ENCODE measurements at places on chromosomes 11 and 22.

- no peak overlapping the region for H3K27ac ChIP-seq
- no peaks in the 10 kb centered on the region for H3K36me3 ChIP-seq
- H3K4me3 ChIP-seq, result no peak overlapping the region
- H3K4me1 ChIP-seq, result no peaks in the 10 kb centered on the region
- no peak for DNase-seq
Observed at GRCh38 chr11:82384308-82384707, 349.4 kb downstream of the FAM181B start.

DNA sequence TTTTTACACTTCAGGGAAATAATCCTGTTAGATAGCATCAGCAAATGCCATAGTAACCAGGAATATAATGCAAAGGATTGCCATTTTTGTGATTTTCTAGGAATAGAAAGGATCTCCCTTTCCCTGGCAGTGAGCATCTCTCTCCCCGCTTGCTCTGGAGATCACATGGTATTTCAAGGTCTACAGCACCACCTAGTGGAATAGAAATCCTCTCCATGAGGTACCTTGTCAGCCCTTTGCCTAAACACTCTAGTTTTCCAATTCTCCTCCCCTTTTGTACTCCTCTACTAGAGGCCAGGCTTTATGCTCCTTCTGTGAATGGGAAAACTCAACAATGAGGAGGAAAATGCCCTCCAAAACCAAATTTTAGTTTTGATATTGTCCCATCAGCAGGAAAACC lies 78.4 kb downstream of the XRRA1 start:
- H3K27me3 ChIP-seq, result no peaks in the 10 kb centered on the region
- H3K4me1 ChIP-seq, result no peaks in the 10 kb centered on the region
- H3K4me3 ChIP-seq, result no peak overlapping the region
- DNase-seq, result no peak

DNA sequence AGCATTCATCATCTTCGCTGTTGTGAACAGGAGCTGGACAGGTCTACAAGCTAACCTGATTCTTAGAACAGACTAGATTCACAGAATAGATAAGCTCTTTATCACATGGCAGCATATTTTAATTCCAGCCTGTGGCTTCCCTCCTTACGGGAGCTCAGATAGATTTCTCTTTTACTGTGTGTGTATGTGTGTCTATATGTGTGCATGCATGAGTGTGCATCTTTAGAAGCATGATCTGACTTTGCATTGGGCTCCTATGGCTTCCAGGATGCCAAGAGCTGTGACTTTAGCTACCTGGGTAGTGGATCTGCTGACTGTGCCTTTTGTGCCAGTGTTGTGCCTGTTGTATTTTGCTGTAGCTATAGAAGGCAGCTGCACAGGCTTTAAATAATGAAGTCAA lies 44.3 kb downstream of the ZNRF3 start:
- no peak overlapping the region for H3K27ac ChIP-seq
- H3K4me1 ChIP-seq, result peaks cover 20% of the 10 kb centered on the region
- no peak overlapping the region for H3K4me3 ChIP-seq
- no peaks in the 10 kb centered on the region for H3K36me3 ChIP-seq

DNA sequence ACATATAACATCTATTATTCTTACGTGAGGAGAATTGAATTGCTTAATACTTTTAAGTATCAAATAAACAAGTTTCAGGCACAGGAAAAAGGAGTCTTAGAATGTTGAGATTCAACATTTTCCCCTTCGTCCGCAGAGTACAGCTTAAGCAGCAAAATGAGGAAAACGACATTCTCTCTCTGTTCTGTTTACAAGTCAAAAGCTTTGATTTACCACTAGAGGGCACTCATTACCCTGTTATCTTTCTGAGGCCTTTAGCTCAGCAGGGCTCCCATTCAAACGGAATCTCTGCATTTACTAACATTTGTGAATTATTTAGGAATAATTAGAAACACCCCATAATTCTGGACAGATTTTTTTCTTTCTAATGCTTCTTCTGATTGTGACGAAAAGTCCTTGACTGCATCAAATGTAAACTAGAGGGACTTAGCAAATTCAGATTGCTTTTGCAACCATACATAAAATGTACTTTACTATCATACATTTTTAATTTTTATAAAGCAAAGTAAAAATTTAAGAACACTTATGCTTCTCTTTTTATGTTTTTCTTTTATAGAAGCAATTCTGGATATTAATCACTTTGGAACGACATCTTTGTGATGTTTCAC lies 75.0 kb downstream of the JRKL start:
- H3K36me3 ChIP-seq, result no peaks in the 10 kb centered on the region
- no peaks in the 10 kb centered on the region for H3K27me3 ChIP-seq
- no peaks in the 10 kb centered on the region for H3K4me1 ChIP-seq

DNA sequence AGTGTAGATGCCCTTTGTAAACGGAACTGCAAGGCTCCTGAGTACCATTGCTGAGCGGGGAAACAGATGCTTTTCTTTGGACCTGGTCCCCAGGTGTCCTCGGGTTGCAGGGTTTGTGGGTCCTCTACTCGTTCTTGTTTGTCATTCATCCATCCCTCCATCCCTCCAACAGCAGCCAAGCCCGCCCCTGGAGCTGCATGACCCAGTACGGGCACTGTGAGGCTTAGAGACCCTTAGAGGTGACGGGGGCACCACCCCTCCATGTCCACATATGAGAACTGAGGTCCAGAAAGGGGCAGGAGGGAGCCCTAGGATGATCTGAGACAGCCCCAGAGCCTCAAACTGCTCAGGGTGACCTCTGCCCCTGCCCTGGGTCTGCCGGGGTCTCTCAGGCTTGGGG lies 45.4 kb downstream of the WNT11 start:
- peaks cover 18% of the 10 kb centered on the region for H3K4me1 ChIP-seq
- H3K27ac ChIP-seq, result no peak overlapping the region

- no peak overlapping the region for H3K27ac ChIP-seq
- H3K27me3 ChIP-seq, result no peaks in the 10 kb centered on the region
- DNase-seq, result no peak
- no peak overlapping the region for H3K4me3 ChIP-seq
- H3K36me3 ChIP-seq, result no peaks in the 10 kb centered on the region
- no peaks in the 10 kb centered on the region for H3K4me1 ChIP-seq
Observed at GRCh38 chr11:94011478-94011877, 9.7 kb upstream of the HEPHL1 start.

DNA sequence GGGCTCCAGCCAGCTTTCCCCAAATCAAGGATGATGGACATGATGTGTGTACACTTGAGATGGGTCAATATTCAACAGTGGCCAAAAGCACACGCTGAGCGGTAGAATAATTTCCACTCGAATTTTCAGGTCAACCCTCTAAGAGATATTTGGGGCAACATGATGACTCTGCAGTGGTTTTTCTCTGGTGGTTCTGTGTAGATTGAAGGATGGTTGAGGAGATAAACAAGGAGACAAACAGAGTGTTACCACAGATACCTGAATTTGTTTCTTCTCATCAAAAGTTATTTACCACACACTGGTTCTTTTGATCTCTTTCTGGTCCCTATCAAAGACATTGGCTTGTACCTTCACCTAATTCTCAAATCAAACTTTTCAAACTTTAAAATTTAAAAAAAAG lies 242.0 kb downstream of the ETS1 start:
- H3K4me1 ChIP-seq, result peaks cover 23% of the 10 kb centered on the region
- DNase-seq, result no peak
- H3K27ac ChIP-seq, result no peak overlapping the region
- no peaks in the 10 kb centered on the region for H3K36me3 ChIP-seq

DNA sequence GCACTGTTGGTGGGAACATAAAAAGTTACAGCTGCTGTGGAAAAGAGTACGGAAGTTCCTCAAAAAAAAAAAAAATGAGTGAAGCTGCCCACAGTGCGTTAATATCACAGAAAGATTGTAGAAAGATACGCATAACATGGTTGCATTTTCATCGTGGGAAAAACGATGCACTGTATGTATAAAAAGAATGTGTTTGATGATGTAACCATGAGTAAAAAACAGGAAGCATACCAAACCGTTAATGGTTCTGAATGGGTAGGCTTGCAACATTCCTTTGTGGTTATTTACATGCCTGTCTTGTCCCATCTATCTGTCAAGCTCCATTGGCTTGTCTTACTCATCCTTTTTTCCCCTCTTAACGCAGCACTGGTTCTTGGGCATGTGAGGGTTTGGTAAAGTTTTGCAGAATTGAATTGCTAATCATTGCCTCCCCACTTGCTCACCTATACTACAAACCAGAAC lies 33.8 kb upstream of the DKK3 start:
- no peaks in the 10 kb centered on the region for H3K27me3 ChIP-seq
- H3K4me1 ChIP-seq, result peaks cover 10% of the 10 kb centered on the region
- no peak for DNase-seq
- no peak overlapping the region for H3K4me3 ChIP-seq
- no peaks in the 10 kb centered on the region for H3K36me3 ChIP-seq

DNA sequence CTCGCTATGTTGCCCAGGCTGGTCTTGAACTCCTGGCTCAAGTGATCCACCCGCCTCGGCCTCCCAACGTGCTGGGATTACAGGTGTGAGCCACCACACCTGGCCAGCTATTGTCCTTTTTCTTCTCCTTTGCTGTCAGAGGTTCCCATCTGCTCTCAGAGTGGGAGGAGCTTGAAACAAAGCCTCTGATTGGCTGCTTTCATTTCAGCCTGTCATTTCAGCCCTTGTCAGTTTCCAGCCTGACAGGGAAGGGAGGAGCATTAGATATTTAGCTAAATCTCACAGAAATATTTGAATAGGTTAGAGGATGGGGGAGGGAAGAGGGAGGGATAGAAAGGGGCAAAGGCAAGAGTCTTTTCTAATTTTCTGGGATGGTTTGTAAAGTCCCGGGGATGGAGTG lies 8.7 kb downstream of the SLC22A6 start:
- no peak overlapping the region for H3K27ac ChIP-seq
- DNase-seq, result no peak
- H3K27me3 ChIP-seq, result no peaks in the 10 kb centered on the region
- no peak overlapping the region for H3K4me3 ChIP-seq
- peaks cover 12% of the 10 kb centered on the region for H3K4me1 ChIP-seq

DNA sequence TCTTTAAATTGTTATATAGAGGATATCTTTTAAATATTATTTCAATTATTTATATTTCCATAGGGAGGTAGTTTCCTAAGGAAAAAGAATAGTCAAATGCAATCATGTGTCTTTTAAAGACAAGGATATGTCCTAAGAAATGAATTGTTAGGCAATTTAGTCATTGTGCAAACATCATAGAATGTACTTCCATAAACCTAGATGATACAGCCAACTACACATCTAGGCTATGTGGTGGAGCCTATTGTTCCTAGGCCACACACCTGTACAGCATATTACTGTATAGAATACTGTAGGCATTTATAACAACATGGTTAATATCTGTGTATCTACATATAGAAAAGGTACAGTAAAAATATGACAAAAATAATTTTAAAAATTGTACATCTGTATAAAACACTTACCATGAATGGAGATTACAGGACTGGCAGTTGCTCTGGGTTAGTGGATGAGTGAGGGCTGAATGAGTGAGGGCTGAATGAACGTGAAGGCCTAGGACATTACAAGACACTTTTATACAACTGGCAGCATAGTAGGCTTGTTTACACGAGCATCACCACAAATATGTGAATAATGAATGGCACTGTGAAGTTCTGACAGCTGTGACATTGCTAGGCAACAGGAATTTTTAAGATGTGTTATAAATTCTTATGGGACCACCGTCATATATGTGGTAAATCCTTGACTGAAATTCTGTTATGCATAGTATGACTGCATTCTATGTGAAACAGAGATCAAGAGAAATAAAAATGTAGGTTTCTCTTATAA lies 1879.0 kb upstream of the RAG2 start:
- no peak for DNase-seq
- no peaks in the 10 kb centered on the region for H3K4me1 ChIP-seq
- H3K27ac ChIP-seq, result no peak overlapping the region
- no peaks in the 10 kb centered on the region for H3K36me3 ChIP-seq
- no peak overlapping the region for H3K4me3 ChIP-seq

DNA sequence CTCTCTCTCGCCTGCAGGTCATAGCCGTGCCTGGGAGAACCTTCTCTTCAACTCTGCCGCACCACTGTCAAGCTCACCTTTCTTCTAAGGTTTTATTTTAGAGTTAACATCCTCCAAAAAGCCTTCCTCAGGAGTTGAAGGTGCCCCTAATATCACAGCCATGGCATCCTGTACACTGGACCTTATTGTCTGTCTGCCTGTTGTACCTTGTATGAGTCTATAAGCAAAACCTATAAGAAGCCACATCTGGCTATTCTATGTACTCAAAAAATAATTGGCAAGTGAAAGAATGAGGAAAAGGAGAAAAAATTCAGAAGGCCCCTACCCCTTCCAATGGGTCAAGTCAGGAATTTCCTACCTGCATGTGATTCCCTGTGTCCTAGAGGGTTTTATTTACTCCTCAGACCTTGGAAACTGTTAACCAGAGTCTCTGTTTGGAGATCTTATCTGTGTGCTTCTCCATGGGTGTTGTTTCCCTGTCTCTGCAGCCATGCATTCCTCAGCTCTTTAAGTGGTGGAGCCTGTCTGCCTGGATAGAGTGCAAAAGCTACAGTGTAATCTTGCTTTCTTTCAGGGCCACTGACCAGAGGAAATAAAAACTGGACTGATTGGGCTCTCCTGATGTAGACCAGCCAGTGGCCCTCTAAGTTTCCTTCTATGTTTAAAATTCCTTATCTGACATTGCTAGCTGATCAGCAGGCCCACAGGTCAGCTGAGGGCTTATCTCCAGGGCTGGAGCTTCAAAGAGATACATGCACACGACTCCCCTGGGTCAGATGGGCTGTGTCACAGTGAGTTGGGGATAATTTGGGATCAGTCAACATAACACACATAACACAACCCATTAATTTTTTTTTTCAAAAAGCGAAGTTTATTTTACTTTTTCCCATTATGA lies 37.6 kb upstream of the TMEM135 start:
- no peaks in the 10 kb centered on the region for H3K36me3 ChIP-seq
- H3K4me3 ChIP-seq, result no peak overlapping the region
- no peaks in the 10 kb centered on the region for H3K27me3 ChIP-seq
- H3K27ac ChIP-seq, result no peak overlapping the region
- H3K4me1 ChIP-seq, result no peaks in the 10 kb centered on the region

Data from esophagus squamous epithelium (tissue), 5 donors.